NCI-H1417 treated with DMSO at 0.1 percent for 48 hours (cell line): ENCODE measurements at places on chromosomes 11 and 22.

- DNase-seq, result no peak
Measured at GRCh38 chr11:123122341-123122740, 60.4 kb upstream of the HSPA8 start.

DNA sequence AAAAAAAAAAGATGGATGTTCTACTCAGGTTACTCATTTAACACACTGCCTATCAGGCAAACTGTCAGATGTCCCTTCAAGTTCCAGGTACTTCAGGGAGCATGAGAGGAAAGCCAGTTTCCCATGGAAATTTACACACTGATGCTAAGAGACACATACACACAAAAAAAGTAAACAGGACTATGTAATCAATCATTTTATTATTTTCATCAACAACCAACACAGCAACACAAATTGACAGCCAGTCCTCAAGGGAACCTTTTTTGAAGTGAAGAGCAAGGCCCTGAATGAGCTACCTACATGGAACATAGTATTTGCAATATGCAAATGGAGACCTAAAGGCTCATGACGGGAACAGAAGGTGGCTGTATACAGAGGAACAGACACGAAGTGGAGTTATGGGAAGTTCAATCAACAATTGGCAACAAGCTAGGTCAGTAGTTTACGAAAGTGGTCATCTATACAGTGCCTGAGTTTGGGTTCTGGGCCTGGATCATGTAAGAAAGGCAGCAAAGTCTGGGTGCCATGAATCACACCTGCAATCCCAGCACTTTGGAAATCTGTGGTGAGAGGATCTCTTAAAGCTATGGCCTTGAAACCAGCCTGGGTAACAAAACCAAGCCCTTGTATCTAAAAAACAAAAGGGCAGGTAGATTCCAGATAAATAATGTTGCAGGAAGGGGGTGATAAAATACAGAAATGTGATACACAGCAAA is 12.6 kb upstream of the WDR74 start:
- no peak for DNase-seq

- no peak for DNase-seq
Measured at GRCh38 chr11:35968386-35969088, 24.7 kb downstream of the LDLRAD3 start.

DNA sequence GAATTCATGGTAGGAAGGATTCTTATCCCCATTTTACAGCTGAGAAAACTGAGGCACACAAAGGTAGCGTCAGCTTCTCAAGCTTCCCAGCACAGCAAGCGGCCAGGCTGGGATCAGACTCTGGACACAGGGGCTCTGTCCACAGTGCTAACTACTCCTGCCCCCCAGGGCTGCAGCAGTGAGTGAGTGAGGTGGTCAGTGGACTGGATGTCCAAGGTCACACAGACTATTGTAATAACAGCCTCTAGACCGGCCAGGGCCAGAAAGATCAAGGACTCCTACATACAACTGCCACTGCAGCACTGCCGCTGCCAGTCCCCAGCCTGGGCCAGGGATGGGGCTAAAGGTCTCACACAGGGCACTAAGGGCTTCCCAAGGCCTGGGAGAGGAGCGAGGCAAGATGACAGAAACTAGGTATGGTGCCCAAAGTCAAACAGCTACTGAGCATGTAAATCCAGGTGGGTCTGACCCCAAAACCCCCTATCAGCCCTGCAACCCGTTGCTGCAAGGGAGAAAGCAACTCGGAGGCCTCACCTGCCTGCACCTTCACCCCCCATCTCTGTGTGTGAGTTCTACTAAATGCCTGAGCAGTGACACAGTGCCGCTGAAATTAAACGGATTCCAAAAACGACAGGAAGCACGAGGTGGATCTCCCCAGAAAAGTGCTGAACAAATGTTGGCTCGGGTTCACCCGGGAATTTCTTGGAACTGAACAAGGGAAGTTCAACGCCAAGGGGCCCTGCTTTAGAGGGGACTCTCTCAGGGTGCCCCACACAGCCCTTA is 161.8 kb upstream of the GRK3 start:
- no peak for DNase-seq

DNA sequence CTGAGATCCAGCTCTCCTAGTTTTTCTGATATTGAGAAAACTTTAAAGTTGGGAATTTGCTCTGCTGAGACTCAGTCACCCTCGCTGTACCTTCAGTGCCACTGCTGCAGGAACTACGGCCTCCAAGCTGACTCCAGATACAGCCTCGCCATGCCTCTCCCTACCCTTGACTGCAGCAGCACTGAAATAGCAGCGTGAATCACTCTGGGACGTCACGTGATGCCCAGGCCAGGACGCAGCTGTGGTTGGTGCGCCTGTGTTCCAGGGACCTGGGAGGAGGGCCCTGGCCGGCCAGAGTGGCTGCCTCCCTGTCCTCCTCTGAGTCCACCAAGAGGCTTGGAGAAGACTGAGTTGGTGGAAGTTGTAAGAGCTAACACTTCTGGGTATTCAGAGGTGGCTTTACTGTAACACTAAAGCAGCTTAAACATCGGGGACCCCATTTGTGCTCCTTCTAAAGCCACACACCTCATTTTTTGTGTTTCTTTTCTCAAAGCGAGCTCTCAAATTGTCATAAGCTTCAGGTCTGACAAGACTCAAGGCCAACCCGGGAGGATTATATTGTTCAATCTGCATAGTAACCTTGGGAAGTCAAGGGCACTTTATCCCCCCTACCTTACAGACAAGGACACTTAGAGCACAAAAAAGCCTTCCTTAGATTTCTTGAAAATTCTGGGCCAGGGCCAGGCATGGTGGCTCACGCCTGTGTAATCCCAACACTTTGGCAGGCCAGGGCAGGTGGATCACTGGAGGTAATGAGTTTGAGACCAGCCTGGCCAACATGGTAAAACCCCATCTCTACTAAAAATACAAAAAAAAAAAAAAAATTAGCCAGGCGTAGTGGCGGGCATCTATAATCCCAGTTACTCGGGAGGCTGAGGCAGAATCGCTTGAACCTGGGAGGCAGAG is 4.2 kb upstream of the STIP1 start:
- DNase-seq, result no peak

- no peak for DNase-seq
Measured at GRCh38 chr11:33291004-33291777, 34.0 kb downstream of the HIPK3 start.

GRCh38 chr11:79173615-79174014 is 267.2 kb downstream of the TENM4 start:
- DNase-seq, result no peak

- DNase-seq, result no peak
Measured at GRCh38 chr22:44698531-44699421, 3.2 kb upstream of the PRR5 start.

GRCh38 chr22:46959369-46959768 is 196.9 kb downstream of the TBC1D22A start:
- DNase-seq, result no peak

DNA sequence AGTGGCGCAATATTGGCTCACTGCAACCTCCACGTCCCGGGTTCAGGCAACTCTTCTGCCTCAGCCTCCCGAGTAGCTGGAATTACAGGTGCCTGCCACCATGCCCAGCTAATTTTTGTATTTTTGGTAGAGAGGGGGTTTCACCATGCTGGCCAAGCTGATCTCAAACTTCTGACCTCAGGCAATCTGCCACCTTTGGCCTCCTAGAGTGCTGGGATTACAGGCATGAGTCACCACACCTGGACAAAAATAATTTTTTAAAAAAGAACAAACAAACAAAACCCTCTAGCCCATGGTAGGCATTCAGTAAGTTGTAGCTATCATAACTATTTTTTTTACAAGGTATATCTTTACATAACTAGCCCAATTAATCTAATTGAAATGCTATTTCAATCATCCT is 73.9 kb upstream of the CAPRIN1 start:
- DNase-seq, result no peak

GRCh38 chr11:78298291-78298771 is 109.6 kb downstream of the USP35 start:
- DNase-seq, result no peak

DNA sequence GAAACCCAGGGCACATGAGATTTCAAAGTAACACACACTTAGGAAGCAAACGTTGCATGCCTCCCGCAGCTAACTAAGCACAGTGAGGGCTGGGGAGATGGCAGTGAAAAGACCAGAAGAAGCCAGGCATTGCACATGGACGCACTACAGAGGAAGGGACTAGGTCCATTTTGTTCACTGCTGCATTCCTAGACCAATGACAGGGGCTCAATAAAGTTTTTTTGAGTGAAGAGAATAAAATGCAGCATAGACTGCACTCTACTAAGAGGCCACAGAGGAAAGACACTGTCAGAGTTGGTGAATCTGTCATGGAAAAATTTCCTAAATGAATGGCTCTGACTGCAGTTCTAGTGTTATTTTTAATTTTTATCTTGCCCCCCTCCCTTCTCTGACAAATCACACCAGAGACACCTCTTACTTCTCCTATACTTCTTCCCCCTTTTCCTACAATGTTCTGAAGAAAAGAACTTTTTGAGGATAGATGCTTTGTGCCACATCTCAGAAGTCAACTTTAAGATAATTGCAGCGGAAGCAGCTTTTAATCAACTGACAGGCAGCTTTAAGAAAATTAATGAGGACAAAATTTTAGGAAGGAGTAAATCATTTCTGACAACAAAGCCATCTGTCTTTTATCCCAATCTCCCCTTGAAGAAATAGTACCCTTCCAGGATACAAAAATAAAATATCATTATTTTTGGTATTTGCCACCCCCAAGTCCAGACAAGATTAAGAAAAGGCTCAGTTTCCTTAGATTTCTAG is 34.8 kb upstream of the CHRM4 start:
- no peak for DNase-seq

DNA sequence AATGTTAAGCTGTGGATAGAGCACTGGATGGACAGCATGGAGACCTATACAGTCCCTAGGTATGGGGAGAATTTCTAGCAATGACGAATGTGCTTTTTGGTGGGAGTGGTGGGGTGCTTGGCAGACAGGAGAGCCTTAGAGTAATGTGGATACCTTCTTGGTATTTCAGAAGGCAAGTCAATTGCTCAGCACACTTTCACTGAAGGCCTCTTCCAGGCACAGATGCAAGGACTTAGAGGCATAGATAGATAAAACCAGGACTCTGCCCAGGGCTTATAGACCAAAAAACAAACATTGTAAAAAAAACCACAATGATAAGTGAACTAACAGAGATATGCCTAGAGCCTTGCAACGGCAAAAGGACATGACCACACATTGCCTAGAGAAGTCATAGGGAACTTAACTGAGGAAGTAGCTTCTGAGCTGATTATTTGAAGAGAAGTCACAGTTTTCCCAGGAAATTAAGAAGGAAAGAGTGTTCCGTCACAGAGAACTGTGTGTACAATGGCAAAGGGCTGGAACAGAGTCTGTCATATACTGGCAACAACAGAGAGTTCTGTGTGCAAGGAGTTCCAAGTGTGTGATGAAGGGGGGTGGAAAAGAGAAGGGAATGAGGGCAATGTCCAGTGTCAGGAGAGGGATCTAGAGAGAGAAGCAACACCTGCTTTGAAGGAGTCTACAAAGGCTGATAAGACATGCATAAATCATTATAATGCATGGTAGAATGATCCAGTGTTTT is 65.9 kb upstream of the PICALM start:
- DNase-seq, result no peak

DNA sequence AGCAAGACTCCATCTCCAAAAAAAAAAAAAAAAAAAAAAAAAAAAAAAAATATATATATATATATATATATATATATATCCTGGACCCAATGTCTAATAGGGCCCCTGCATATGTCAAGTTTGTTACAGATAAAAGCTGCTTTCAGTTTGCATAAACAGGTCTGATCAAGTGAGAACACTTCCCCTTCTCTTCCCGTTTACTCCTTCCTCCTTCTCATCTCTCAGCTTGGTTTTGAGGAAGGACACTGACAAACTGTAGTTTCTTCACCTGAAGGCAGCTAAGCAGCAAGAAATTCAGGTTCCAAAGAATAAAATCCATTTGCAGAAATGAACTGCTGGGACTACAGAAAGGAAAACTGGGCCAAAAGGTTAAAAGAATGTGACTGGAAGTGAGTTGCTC is 11.7 kb downstream of the THOC5 start:
- no peak for DNase-seq

- DNase-seq, result no peak
Measured at GRCh38 chr22:38125038-38125610, 14.6 kb upstream of the BAIAP2L2 start.

- DNase-seq, result no peak
Measured at GRCh38 chr11:73260127-73260457, 12.0 kb upstream of the P2RY6 start.

GRCh38 chr11:120231963-120232362 is 8.0 kb upstream of the POU2F3 start:
- no peak for DNase-seq

- DNase-seq, result no peak
Measured at GRCh38 chr11:118142809-118143208, 9.8 kb downstream of the SCN4B start.

GRCh38 chr22:37560608-37561211 is 430 bp downstream of the CDC42EP1 start:
- no peak for DNase-seq

DNA sequence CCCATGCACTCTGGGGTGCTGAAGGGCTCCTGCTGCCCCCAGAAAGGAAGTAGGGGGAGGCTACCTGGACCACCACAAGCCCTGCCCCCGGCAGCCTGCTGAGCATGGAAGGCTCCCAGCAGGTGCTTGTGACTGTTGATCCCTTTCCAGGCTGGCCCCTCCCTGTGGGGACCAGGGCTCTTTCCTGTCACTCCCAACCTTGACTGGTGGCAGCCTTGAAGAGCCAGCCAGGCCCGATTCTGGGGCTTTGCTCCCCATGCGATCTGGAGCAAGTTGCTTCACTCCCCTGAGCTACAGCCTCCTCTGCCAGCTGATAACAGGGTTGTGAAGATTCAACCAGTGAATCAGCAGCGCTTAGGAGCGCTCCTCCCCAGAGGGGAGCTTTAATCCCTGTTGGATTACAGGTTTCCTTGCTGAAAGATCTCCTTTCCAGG is 4.6 kb upstream of the CST6 start:
- DNase-seq, result no peak

- DNase-seq, result no peak
Measured at GRCh38 chr11:18408558-18409291, 3.4 kb upstream of the LDHC start.

DNA sequence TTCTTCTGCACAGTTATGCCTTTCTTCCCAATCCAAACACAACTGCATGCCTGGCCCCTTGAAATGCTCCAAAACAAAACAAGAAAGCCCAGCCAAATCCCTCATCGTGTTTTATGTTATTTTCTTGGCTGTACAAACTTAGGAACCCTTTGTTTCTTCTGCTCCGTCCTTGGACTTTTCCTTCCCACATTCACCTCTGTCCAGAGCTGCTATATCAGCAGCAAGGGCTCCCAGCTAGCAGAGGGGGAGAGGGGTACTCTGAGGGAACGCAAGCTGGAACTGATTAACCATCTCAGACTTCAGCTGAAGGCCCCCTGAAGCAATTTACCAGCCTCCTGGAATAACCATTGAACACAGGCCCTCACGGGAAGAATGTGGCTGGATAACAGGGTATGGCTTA is 214.7 kb downstream of the TENM4 start:
- DNase-seq, result no peak

- no peak for DNase-seq
Measured at GRCh38 chr11:9210224-9210921, 54.8 kb downstream of the DENND5A start.

DNA sequence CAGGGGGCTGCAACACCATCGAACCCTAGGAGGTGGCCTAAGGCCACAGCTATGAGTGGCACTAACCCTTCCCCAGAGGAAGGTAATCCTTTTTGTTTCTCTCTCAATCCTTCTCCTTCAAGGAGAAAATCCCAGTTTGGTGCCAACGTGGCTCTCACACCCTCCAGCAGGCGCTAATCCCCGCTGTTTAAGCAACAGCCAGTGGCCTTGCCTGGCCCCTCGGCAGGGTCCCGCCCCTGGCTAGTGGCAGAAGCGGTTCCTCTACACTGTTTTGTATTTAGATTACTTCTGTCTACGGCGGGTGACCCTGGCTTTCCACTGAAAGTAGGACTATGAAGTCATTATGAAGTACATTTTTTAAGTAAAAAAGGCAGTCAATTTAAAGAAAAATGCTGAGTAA is 15.5 kb downstream of the GNAZ start:
- no peak for DNase-seq
